ENCODE measurements at places on chromosomes 5 and 9.

DNA sequence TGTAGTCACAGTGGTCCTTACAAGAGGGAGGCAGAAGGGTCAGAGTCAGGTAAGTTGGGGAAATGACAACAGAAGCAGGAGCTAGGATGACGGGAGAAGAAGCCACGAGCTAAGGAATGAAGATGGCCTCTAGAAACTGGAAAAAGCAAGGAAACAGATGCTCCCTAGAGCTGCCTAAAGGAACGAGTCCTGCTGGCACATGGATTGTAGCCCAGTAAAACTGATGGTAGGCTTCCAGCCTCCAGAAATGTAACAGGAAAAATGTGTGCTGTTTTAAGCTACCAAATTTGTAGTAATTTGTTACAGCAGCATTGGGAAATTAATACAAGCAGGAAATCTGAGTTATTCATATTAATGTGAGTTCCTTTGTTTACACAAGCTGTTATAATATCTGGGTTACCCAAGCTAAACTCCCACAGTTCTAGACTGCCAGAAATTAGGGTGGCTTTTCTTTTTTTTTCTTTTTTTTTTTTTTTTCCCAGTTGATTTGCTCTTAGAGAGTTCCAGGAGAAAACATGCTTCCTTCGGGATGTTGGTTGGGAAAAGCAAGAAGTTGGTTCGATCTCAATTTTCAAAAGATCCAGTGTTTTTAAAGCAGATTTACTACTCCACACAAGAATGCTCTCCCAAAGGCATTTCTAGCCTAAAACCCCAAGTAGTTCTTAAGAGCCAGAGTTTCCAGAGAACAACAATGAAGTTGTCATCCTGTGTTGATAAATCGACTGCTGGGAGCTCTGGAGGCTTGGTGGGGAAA, 400.0 kb upstream of the SLC24A2 start:
- DNase-seq: no peak

- DNase-seq: peak; percentile 39
Observed at GRCh38 chr5:139689631-139690063, 41.5 kb downstream of the CXXC5 start.

GRCh38 chr9:94010980-94011533, 55.9 kb upstream of the BARX1 start:
- DNase-seq: no peak

GRCh38 chr9:82996941-82997340, 66.0 kb downstream of the RASEF start:
- no peak for DNase-seq

DNA sequence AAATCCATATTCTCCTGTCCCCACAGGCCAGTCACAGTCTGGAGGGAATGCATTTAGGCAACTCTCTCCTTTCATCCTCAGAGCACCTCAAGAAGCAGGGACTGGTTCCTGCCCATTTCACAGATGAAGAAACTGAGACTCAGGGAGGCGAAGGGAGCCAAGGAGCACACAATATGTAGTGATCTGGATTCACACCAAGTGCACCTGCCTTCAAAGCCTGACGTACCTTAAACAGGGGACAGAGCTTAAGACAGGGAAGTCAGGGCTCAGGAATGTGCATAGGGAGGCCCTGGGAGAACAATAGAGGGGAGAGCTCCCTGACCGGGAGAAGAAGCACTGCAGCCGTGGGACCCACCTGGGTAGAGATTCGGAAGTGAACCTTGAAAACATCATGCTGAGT, 83.0 kb downstream of the GABBR2 start:
- no peak for DNase-seq

GRCh38 chr9:84796404-84796803, 126.9 kb downstream of the NTRK2 start:
- DNase-seq: no peak

GRCh38 chr9:123637606-123637944, 281.6 kb downstream of the CRB2 start:
- no peak for DNase-seq

GRCh38 chr5:108769352-108769751, 21.7 kb downstream of the FER start:
- no peak for DNase-seq

- no peak for DNase-seq
Observed at GRCh38 chr5:78887384-78888118, 97.6 kb downstream of the ARSB start.

DNA sequence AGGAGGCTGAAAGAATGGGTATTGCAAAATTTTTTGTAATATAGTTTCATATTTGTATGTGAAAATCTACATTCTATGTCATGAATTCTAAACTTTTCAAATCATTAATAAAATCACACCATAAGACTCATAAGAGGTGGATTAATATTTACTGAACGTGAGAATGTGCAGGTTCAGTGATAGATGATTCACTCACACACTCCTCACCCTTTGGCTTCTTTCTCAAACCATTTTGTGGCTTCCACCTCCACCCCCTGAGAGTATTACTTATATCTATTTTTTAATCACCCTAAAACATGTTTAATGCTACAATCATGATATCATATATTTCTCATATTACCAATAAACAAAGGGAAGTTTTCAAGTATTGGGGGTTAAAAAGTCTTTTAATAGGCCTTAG, 275.5 kb downstream of the MEF2C start:
- no peak for DNase-seq

DNA sequence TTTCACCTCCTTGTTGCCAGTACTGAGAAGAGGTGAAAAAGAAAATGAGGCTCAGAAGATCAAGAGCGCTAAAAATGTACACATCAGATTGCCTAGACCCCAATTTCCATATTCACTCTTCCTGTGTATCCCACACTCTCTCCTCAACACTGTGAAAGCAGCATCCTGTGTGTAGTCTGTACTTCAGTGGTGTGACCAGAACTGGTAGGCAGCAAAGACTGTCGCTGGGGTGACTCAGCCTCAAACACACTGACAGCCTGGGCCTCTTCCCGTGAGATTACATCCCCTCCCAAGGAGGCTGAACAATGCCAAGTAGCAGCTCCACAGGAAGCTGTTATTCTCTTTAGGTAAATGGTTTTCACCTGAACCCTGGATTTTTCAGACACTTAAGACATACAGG, 135.5 kb downstream of the CCDC192 start:
- DNase-seq: no peak

DNA sequence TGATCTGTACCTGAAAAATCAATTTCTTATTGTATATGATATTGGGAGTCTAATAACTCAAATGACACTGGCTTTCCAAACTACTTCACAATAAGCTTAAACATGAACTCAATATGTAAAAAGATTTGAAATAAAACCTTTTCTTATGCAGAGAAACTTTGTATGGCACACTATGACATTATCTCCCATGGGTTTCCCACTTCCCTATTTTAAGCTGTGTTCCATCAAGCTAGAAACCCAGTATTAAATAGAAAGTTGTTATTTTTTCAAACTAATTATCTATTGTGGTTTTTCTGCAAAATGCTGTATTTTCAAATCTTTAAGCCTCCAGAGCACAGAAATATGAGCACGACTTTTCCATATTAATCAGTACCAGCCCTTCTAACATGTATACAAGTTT, 174.7 kb downstream of the NFIB start:
- no peak for DNase-seq

GRCh38 chr9:135971111-135971766, 10.1 kb upstream of the UBAC1 start:
- no peak for DNase-seq

DNA sequence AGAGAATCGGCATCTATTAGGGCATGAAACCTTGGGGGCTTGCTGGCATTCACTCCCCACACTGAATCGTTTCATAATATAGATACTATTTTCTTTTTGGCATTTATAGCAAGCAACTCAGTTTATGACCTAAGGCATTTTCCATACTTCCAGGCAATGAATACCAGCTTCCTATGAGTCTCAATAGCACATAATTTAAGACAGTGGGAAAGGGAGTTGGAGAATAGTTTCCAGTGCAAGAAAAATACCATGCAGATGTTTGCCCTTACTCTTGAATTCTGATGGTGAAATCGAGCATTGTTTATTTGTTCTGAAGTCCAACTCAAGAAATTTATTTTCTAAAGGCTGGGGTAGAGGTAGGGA, 175.8 kb upstream of the KLF9 start:
- no peak for DNase-seq

GRCh38 chr9:133396952-133397351, 20.8 kb downstream of the STKLD1 start:
- no peak for DNase-seq

DNA sequence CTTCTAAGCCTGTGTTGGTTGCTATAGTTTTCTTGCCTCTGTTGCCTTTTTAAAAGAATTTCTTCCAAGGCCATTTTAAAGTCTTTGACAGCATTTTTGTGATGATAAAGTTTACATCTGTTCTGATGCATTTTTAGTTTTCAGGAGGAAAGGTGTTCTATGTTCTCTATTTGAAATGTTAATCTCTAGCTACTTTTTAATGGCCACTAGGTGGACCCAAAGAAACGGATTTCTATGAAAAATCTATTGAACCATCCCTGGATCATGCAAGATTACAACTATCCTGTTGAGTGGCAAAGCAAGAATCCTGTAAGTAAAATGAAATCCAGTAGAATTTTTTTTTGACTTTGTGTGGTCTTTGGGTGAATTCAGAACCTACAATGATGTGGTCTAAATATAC, 60.2 kb downstream of the MELK start:
- no peak for DNase-seq

GRCh38 chr9:297104-297972, 82.7 kb downstream of the DOCK8 start:
- no peak for DNase-seq

DNA sequence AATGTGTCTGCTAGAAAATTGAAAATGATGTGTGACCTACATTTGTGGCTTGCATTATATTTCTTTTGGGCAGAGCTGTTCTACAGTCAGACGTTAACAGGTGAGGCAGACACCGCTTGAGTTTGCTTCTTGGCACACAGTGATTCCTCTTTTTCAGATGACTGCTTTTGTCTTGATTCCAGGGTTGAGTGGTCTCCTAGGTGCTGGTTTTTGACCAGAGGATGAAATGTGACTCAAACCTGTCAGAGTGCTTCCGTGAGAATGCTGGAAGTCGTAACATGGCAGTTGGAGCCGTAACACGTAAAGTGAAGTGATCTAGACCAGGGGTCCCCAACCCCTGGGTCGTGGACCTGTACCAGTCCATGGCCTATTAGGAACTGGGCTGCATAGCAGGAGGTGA, 28.3 kb upstream of the NDFIP1 start:
- no peak for DNase-seq

- DNase-seq: no peak
Observed at GRCh38 chr5:113252066-113252465, 182.7 kb downstream of the TSSK1B start.

- DNase-seq: no peak
Observed at GRCh38 chr9:6631207-6631512, 14.4 kb downstream of the GLDC start.

DNA sequence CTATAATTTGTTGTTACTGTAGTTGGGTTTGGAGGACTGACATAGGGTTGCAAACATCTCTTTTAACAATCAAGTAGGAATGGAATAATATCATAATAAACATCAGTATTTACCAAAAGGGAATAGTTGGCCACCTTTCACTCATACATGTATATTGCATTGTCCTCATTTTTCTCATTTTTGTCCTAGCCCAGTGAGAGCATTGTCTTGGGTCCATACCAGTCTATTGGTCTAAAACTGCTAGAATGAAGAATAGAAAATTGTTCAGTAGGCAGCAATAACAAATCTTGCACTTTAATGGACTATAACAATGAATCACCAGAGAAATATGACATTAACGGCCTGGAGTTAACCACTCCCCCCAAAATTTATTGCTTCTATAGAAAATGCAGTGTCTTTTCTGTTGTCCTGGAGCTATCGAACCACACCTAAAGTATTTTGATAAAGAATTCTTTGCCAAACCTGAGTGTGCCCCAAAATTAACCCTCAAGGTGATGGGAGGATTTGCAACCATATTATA, 80.9 kb upstream of the IL33 start:
- DNase-seq: no peak

- no peak for DNase-seq
Observed at GRCh38 chr5:158643840-158644239, 455.9 kb downstream of the EBF1 start.

DNA sequence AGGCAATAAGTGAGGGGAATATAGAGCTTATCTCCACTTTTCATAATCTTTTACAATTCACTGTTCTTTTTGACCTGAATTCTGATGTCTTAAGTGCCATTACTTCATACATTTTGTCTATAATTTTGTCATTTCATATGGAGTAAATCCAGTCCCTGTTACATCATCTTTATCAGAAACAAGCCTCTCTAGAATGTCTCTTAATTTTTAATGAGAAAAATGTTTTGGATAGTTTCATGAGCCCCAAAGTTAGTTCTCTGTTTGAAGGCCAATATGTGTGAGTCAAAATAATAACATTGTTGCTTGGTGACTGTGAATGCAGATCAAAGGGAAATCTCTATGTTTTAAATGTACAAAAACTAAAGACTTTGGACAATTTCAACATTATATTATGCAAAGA, 329.6 kb upstream of the ARRDC3 start:
- DNase-seq: no peak

DNA sequence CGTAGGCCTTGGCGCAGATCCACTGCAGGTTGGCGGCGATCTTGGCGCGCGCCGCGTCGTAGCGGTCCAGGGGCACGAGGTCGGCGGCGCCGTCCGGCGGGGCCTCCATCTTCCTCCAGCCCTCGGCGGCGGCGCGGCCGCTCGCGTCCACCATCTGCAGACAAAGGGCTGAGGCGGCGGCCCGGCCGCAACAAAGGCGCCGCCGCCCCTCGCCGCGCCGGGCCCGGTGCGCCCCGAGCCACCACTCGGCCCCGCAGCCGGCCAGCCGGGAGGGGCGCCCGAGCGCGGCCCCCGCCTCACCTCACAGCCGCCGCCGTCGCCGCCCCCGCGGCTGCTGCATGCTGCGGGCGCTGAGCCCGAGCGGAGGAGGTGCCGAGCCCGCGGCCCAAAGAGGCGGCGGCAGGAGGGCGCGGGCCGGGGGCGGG, 328 bp downstream of the CAMSAP1 start:
- no peak for DNase-seq

DNA sequence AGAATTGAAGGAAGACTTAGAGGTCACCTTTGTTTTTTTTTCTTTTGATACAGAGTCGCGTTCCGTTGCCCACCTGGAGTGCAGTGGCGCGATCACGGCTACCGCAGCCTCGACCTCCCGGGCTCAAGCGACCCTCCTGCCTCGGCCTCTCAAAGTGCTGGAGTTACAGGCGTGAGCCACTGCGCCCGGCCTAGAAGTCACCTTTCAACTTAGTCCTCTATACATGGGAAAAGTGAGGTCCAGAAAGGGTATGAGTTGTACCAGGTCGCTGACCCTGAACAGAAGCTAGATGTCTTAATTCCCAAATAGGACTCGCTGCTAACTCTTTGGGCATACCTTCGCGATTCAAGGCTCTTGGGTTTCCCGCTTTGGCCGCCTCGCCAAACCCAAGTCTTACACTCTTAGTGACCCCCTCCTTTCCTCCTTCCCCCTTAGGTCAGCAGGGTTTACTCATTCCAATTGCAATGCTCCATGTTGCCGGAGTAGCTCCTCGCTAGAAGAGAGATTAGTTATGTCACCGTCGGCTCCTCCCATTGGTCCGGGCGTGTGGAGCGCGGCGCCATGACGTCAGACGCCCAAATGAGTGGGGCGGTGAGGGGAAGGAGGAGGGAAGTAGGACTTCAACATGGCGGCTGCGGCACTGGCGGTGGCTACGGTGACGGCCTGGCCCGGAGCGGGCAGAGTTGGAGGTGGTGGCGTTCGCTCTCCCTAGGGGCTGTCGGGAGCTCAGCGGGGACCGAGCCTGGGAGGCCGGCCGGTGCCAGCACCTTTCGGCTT, at the start of gene UBAP1:
UBAP1 (plus strand) TSS at position 608 of the 777 bp plus-strand sequence. CDS start 41,872 bp downstream, outside the sequence.
- DNase-seq: peak; percentile 97

GRCh38 chr5:60519372-60519771, 180.6 kb downstream of the DEPDC1B start:
- no peak for DNase-seq
